NCI-H345 (cell line): ENCODE measurements at places on chromosomes 2 and 18.
A peak's percentile ranks its signal among the peaks of the same experiment; 100 is the strongest.

GRCh38 chr2:37982147-37982582 is 57.1 kb downstream of the RMDN2 start:
- peak; percentile 76 for DNase-seq

GRCh38 chr2:105329197-105329554 is 359 bp downstream of the TGFBRAP1 start:
- no peak for DNase-seq

DNA sequence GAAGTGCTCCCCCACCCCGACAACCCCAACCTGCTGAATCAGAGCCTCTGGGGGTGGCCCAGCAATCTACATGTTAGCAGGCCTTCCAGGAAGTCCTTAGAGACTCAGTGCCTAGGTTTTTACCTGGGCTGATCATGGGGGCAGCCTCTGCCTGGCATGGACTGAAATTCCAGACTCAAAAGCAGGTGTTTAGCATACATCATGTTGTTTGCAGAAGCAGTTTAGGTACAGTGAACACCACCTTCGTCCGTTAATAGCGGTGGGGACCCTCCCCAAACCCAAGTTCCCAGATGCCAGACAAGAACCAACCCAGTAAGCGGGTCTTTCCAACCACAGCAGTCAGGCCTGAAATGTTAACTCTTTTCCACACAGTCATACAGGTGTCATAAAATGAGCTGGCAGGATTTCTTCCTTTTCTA is 26.4 kb upstream of the GALR1 start:
- no peak for DNase-seq

- DNase-seq = no peak
Observed at GRCh38 chr2:241039416-241039815, 41.0 kb downstream of the SNED1 start.

DNA sequence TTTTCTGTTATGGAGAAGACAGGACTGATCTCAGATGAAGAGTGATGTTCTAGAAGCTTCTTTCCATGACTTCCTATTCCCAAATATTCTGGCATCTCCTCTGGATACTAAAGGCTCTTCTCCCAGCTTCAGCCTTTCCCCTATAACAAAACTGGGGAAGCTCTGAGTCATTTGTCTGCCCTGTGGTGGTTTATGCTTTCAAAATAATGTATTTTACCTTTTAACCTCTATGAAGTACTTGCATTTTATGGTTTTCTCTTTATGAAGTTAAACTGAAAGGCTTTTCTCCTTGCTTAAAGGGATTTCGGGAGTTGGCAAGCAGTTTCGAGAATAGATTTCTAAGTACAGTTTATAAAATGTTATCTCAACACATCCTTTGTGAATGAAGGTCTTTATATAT is 104.4 kb downstream of the TANC1 start:
- no peak for DNase-seq

GRCh38 chr2:191265311-191266170 is 20.3 kb downstream of the MYO1B start:
- DNase-seq = no peak

DNA sequence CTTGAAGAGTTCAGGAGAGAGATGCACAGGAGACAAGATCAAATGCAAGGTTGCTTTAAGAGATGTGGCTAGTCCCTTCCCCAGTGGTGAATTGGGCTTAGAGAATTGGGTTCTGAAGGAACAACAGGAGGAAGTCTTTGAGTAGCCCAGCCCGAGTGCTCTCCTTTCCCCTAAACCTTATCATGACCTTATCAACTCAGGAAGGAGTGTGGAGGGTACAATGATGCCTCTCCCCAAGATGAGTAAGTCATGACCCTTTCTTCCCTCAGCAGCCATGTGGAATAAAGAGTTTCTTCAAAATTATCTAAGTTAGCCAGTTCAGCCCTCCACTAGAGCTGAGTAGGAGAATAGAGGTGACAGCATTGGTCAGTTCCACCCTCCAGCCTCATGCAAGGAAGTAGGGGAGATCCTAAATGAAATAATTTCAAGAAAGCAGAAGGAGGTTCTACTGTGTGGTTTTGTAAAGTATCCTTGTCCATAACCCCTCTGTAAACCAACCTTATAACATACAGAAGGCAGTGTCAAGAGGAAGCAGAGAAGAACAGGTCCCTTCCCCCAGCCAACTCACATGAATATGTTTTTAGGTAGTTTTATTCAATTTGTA is 88.4 kb downstream of the ARHGAP15 start:
- DNase-seq = no peak

GRCh38 chr2:119387381-119388129 is 20.8 kb downstream of the DBI start:
- DNase-seq = no peak

DNA sequence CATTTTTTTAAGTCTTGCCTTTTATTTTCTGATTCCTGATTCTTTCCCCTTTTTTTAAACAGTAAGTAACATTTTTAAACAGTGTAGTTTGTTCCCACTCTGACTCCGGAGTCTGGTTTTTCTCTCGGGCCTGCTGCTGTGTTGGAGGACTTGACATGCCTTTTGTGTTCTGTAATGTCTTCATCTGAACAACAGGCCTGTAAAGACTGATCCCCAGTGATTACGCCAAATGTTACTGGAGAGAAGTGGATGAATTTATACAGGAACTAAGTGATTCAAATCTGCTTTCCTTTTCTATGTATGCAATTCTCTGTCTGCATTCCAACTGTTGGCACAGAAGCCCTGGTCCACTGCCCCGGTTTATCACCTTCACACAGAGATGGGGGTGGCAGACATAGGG is 54.3 kb upstream of the RMDN2 start:
- no peak for DNase-seq

- DNase-seq = no peak
Observed at GRCh38 chr2:33208400-33208799, 261.6 kb downstream of the LTBP1 start.

DNA sequence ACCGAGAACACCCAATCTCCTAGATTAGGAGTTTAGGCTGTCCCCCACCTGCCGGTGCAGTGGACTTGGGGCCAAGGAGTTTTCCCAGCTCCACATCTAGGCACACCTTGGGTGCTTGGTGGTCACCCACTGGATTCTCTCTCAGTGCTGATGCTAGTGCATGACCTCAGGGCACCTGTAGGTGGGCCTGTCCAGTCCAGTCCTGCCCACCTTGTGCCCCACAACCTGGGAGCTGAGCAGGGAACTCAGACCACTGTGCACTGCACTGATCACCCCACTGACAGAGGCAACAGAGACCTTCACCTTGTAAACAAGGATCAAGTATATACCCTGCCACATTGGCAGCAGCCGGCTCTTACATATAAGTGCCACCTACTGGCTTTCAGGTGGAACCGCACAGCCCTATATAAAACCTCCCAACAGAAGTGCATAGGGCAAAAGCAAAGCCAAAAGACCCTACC is 12.7 kb upstream of the CDH19 start:
- no peak for DNase-seq

DNA sequence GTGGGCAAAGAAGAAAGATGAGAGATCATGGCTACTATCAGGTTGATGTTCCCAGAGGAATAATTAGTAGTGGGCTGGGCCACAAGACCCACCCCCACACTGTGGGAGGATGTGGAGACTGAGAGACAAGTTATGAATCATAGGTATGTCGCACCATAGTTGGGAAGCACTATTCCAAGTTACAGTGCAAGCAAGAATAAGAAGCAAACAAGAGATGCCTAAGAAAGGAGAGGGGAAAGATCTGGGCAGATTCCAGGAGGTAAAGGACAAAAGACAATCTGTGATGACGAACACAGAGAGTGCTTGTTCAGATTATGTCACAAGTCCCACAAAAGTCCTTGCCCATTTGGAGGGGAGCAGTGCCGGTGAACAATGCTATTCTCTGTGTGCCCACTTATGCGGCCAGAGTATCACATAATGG is 56.6 kb downstream of the FAM228A start:
- DNase-seq = no peak

GRCh38 chr2:120878970-120879369 is 143.3 kb downstream of the GLI2 start:
- peak; percentile 58 for DNase-seq

- DNase-seq = no peak
Observed at GRCh38 chr18:70394672-70395071, 105.8 kb downstream of the SOCS6 start.

GRCh38 chr18:46352520-46353250 is 248.5 kb downstream of the HAUS1 start:
- no peak for DNase-seq
